ENCODE measurements at places on chromosomes 3 and 15. TPM values are rescaled to one million over a fixed set of nuclear protein-coding genes. Genes with fewer than 3 reads are reported as not detected.

DNA sequence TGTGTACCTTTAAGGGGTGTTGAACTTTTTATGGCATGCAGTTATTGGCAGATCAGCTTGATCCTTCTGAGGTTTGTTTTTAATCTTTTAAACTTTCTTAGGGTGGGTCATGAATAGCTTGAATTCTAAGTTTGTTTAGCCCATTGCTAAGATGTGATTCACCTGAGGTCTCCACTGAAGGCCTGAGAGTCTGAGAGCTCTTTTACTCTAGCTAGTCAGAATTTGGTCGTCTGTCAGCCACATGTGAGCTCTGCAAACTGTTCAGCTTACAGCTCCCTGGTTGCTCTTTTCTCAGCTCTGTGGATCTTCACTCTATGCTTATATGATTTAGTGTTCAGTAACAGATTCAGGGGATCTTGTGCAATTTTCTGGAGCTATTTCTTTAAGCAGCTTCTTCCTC is 161.3 kb downstream of the ABHD5 start:
- no peak for DNase-seq

GRCh38 chr15:51062736-51063135 is 32.0 kb downstream of the TNFAIP8L3 start:
- DNase-seq: no peak

ALDH1A2 gene
- 78.6 TPM for total RNA-seq

- peak; percentile 67 for DNase-seq
Observed at GRCh38 chr15:73361337-73361736, 7.4 kb downstream of the HCN4 start.

MASP1 gene
- total RNA-seq: 24.3 TPM

DNA sequence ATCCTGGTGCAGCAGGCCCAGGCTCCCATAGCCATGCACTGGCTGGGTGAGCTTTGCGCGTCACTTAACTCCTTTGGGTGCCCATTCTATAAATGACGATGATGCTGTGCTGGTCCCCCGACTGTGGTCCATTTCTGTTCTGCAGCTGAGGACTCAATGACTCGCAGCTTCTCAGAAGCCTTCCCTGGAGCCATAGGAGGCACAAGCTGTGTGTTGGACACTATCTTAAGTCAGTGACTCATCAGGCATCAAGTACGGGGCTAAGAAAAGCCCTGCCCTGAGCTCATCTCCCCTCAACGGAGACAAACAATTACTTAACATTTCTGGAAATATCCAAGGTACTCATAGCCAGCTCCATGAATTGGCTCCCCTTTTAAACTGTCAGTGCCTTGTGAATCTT is 13.8 kb upstream of the MUSTN1 start:
- no peak for DNase-seq

- no peak for DNase-seq
Observed at GRCh38 chr3:186882881-186883685, 40.6 kb downstream of the ADIPOQ start.

DNA sequence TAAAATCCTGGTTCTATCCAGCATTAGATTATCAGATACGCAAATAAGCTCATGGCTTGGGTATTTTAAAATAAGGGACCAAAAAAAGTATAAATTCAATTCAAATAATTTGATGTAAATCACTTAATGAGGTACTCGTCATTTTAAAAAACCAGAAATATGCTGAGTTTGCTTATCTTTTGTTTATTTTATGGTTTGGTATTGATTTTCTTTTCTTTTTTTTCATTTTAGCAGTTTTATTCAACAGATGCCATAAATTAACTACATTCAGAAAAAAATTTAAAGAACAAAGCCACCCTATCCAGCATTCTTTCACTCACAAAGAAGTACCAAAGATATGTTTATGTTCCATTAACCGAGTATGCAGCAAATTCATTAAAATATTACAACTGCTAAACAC is 22.6 kb downstream of the DENND4A start:
- DNase-seq: no peak

FRMD5 gene
- total RNA-seq: 20.8 TPM

Measured in spinal cord (tissue), 10 donors.